ENCODE measurements at places on chromosomes 7 and 10. TPM values are rescaled to one million over a fixed set of nuclear protein-coding genes. Genes with fewer than 3 reads are reported as not detected.

DNA sequence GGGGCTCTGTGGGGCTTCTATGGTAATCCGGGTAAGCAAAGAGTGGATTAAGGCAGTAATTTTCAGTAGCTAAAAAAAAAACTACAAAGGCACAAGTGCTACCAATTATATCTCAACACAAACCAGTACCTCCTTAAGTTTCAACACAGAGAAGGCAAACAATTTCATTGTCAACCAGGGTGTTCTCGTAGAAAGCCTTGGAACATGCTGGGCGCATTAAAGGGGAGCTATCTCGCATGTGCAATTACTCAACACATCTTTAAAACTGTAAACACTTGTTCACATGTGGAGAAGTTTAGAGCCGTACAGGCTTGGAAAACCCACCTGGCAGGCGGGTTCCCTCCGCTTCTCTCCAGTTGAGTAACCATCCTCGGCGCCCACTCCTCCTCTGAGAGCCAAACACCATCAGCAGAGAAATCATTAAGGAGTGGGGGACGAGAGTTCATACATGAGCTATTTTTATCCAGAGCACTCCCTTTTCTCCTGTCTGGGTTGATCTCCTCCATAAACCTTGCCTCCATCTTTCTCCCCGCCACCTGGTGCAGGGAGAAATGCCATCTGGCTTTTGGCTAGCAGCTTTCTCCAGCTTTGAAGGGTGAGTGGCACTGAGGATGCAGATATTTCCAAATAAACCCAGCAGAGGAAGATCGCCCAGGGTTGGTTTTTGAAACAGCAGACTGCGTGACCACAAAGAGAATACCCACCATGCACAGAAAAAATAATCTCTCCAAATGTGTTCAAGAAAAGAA is 287.1 kb downstream of the WDR11 start:
- DNase-seq, result no peak

DNA sequence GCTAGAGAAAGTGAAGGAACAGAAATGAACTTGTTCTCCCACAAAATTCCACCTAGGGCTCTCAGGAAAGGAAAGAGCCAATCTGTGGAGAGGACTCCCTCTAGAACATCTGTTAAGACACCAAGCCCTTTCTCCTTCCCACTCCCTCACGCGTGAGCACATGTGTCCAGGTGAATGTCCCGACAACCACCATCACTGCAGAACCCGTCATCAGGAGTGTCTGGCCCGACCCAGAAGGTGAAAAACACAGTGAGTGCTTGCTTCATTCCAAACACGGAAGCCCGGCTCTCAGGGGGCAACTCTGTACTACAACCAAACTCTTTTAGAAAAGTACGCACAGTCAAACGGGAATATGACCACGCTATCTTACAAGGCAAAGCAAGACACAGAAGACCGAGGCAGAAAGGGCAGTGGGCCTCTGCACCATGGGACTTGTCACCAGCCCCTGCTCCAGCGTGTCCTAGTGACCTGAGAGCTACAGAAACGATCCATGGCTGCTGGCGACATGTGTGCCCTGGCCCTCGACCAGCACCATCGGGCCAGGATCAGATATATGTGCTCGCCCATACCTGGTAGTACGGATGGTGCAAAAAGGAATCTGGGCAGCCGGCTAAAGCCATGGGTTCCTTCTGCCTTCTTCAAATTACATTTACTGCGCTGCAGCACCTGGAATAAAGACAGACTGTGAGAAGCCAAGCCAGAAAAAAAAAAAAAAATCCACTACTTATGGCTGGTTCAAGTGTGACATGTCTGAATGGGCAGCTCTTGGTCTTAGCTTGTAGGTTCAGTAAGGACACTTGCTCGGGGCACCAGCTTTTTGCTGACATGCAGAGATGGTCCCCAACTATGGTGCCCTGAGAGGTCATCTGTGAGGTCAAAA is 50.8 kb downstream of the GRB10 start:
- no peak for DNase-seq

GRCh38 chr7:39910108-39910869 is 39.8 kb upstream of the CDK13 start:
- no peak for DNase-seq

Gene MMD2
- total RNA-seq, result not detected

- no peak for DNase-seq
Observed at GRCh38 chr7:132309102-132309805, 267.0 kb downstream of the PLXNA4 start.

DNA sequence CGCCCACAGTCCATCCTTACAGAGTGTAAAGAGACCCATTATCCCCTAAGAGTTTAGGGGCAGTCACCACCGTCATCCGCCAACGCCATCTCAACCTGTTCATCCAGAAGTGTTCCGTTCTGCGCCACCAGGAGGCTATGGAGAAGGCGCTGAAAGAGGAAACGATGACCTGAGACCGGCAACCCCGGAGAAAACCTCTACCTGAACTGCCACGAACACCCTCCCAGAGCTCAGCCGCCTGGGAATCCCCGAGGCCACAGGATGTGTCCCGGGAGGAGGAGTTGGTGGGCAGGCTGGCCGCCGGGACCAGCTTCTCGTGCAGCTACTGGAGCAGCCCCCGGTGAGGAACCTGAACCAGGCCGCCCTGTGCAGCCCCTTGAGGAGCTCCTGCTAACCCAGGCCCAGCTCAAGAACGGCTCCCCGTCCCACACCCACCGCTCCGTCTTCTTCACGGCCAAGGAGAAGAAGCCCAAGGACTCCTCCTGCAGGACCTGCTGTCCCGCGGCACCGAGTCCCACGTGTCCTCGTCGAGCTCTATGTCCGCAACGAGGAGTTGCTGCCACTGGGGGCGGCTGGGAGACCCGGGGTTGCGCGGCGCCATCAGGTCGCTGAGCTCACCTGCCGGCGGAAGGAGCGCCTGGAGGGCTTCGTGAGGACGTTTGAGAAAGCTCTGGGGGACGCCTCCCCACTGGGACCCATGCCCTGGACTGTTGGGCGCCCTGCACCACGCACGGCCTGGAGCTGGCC is 21.1 kb upstream of the LANCL2 start:
- DNase-seq, result no peak

GRCh38 chr7:144019457-144019856 is 19.3 kb downstream of the OR6B1 start:
- DNase-seq, result no peak

DNA sequence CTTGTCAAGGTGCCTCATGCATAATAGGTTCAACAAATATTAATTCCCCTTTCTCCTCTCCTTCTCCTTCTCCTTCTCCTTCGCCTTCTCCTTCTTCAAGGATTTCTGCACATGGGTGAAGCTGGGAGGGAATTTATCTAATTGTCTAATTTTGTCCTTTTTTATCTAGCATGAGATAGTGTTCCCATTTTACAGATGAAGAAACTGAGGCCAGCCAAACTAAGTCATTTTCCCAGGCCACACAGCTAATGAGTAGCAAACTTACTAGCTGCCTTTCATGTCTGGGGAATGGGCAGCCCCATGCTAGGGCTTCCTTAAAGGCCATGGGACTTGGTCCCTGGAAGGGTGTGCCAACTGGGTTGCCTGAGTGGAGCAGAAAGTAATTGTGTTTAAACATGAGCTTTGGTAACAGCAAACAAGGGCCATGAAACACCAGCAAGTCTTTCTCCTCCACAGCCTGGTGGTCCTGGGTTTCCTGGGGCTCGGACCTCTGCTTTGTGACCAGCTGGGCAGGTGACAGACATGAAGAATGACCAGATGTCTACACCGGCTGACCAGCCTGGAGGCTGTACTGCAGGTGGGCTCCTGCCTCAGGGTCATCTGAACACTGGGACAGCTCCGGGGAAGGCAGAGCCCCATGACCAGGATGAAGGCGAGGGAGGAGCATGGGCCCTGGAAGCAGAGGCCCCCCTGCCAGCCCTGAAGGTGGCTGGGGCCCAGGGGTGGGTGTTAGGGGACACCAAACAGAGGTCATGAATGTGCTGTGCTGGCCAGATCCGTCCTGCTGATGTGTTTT is 138.0 kb downstream of the PTPN20 start:
- DNase-seq, result peak; percentile 20

Measured in mesothelial cell of epicardium (in vitro differentiated cells).